RCC 7860 (cell line): ENCODE measurements at places on chromosomes 12 and 14.

DNA sequence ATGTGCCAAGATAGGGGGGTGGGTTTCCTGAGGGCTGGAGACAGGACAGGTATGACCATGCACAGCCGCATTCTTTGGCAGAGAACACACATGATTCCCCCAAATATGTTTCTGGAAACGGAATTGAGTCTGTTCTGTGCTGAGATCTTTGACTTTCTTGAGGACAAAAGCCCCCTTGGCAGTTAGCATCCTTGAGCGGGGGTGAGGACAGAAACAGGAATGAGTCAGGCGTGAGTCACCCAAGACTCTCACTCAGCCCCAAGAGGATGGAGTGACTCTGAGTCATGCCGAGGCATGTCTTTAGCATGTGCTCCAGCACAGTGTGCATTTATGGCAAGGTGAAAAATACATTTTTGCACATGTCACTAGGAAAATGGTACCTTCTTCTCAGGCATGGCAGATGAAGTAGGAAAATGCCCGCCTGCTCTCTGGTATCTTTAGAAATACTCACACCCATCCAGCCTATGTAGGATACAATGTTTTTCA is 52.1 kb downstream of the DAD1 start:
- DNase-seq, result peak; percentile 79

- DNase-seq, result no peak
Measured at GRCh38 chr12:2637371-2637770, 157.4 kb upstream of the FKBP4 start.

DNA sequence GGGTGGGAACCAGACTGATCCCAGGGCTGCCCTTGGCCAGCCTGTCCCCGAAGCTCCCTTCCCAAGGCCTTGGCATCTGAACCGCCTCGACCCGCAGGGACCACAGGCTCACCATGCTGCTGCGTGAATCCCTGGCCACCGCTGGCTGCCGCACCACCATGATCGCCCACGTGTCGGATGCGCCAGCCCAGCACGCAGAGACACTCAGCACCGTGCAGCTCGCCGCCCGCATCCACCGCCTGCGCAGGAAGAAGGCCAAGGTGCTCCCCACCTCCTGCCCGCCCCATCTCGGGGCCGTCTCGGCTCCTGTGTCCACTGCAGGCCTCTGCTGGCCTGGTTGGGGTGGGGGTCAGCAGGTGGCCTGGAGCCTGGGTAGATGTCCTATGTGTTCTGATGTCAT is 35.7 kb downstream of the KIF26A start:
- DNase-seq, result no peak

DNA sequence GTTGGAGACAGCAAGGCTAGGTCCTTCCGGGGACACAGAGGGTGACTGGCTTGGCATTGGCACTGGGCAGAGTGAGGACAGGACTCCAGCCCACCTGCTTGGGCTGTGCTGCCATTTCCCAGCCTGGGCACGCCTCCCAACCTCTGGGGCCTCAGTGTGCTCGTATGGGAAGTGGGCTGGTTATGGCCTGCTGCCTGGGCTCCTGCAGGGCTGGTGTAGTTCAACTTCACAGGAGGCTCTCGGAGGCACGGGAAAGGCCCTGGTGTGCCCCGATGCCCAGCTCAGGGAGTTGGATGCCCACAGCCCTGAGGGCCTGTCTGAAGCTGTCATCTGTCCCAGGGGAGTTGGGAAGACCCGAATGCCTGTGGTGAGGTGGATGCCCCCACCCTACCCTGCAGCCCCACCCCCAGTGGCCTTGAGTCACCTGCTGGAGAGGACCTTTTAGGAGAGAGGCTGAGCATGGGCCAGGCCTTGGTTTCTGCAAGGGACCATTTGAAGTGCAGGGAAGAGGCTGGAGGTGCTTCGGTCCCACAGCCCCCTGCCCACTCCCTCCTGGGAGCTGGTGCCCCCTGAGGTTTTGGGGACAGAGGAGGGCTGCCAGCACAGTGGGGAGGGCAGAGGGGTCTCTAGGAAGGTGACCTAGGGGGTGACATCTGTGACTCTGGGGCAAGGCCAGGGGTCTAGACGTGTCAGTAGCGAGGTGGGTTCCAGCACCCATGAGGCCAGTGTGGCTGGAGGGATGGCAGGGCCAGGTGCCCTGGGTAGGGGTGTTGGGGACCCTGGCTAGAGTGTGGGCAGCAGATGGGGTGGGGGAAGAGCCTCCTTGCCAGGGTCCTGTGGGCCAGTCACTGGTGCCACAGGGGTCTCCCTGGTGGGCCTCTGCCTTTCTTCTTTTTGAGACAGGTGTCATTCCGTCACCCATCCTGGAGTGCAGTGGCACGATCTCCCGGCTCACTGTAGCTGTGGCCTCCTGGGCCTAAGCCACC is 9.1 kb downstream of the ULK1 start:
- no peak for DNase-seq

DNA sequence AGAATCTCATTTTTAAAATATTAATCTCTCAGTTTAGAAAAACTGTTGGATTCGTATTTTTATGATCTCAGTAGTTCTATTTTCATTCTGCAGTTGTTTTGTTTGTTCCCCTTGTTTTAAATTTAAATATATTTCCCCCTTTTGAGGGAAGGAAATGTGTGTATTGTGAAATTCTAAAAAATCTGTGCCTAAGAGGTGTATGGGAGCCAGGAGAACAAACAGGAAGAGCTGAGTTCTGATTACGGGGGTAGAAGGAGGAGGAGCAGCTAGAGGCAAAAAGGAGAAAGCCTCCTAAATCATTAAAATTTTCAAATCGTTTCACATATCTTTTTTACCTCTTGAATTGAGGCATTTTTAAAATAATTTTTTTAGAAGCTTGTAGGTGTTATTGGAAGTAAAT is 2.3 kb downstream of the RDH12 start:
- no peak for DNase-seq

DNA sequence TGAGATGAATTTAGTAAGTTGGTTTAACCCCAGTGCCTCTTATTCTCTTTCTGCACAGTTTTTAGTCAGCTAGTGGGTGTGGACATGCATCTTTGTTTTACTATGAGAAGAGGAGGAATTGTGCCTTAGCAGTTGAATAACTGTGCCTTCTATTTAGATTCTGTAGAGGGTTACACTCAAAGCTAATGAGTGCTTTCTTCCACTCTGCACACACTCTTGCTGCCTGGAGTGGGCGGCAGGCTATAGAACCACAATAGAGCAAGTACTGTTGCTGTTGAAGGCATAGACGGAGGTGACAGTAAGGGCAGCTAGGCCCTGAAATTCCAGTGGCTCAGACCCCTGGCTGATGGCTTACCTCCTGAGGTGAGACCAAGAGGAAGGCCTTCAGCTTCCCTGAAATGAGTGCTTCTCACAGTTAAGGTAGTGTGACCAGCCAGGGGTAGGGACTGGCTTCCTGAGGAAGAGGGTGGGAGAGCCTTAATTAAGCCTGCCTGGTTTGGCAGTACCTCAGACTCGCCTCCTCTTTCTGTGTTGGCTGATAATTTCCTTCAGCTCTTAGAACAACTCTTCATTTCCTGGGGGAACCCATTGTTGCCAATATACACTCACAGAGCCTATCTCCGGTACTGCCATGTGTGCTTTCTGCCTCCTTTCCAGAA is 24.7 kb downstream of the SUSD6 start:
- no peak for DNase-seq

- no peak for DNase-seq
Measured at GRCh38 chr12:20423557-20423956, 55.2 kb downstream of the PDE3A start.

GRCh38 chr12:66309606-66310005 is 7.3 kb downstream of the HELB start:
- DNase-seq, result no peak

DNA sequence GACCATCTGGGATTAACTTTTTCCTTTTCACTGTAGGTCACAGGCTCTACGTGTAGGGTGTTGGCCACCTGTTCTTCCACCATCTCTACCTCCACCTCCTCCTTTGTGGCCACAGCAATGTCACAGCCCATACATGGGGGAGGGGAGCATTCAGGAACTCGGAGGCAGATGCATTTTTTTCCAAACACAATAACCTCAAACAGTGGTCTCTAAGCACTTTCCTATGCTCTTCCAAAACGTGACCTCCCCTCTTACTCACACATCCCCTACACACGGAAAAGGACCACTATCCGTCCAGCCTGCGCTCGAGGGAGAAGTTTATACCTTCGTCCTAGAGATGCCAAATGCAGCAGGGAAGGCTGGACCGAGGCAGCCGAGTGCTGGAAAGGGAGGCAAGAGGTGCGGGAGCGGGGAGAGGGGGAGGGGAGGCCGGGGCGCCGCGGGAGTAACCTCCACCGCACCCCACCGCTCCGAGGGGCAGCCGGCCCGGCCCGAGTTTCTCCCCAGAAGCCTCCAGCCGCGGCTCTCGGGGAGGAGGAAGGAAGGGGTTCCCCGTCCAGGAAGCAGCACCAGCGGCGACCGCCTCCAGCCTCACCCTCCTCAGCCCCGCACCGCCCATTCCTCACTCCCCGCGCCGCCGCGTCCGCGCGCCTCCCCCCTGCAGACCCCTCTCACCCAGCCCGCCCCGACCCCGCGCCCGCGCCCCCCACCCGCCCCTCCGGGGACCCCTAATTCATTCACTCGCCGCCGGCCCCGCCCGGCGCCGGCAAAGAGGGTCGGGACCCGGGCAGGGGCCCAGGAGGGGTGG is 594 bp downstream of the KRAS start:
- DNase-seq, result no peak

GRCh38 chr12:62900686-62901272 is 34.2 kb downstream of the PPM1H start:
- DNase-seq, result no peak
